ENCODE measurements at places on chromosomes 5 and 9. TPM values are rescaled to one million over a fixed set of nuclear protein-coding genes. Genes with fewer than 3 reads are reported as not detected.

The PGM5 gene
- 17.8 TPM for total RNA-seq

The SOHLH1 gene
- total RNA-seq: not detected

The LCN6 gene
- total RNA-seq: 10.6 TPM

The RMI1 gene
- total RNA-seq: 5.6 TPM

The GTF3C4 gene
- total RNA-seq: 9.6 TPM

The EPB41L4A gene
- 51.4 TPM for total RNA-seq

The KIF27 gene
- 5.9 TPM for total RNA-seq

The ADAMTSL2 gene
- total RNA-seq: 0.49 TPM

The TNFSF8 gene
- 7.9 TPM for total RNA-seq

The PCDHGA6 gene
- total RNA-seq: 6.2 TPM

The BTNL3 gene
- total RNA-seq: not detected

The MEIKIN gene
- not detected for total RNA-seq

The SLIT3 gene
- 94.0 TPM for total RNA-seq

The GABRA1 gene
- not detected for total RNA-seq

The GRIA1 gene
- 2.4 TPM for total RNA-seq

The ARHGEF28 gene
- 9.9 TPM for total RNA-seq

The TMEM215 gene
- not detected for total RNA-seq

The LRRC19 gene
- not detected for total RNA-seq

The FGD3 gene
- total RNA-seq: 4.1 TPM

The ADGRD2 gene
- not detected for total RNA-seq

The DMXL1 gene
- total RNA-seq: 87.0 TPM

The GNA14 gene
- 6.4 TPM for total RNA-seq

The MEF2C gene
- total RNA-seq: 49.3 TPM

The ADAMTS6 gene
- 4.1 TPM for total RNA-seq

The SPARC gene
- 792 TPM for total RNA-seq

The CBY3 gene
- not detected for total RNA-seq

The ROR2 gene
- 1.7 TPM for total RNA-seq

The SEC24A gene
- 22.6 TPM for total RNA-seq

The NMUR2 gene
- not detected for total RNA-seq

The DBH gene
- total RNA-seq: not detected

The C5orf46 gene
- total RNA-seq: not detected

The SOX30 gene
- total RNA-seq: not detected

The FYB1 gene
- 7.5 TPM for total RNA-seq

The DMRT3 gene
- total RNA-seq: not detected

The CKS2 gene
- total RNA-seq: 2.3 TPM

Data from subcutaneous adipose tissue (tissue), 4 donors.